ENCODE measurements at places on chromosomes 3 and 15.

DNA sequence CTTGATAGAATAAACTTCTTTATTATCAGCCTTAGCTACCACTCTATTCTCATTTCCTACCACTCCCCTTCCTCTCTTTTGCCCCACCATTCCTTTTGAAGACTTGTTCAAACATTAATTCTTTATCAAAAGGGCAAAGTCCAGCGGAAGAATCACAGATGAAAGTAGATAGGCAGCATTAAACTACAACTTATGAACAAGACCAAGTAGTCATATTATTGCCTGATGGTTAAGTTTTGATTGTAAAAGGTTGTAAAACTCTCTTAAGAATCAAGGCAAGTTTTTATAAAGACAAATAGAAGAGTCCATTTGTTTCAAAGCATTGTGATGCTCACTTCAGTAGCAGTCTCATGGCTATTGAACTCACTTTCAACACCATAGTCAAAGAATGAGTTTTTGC is 22.4 kb upstream of the TGFBR2 start:
- no peak for DNase-seq

- no peak for DNase-seq
Measured at GRCh38 chr15:84824260-84825007, 7.3 kb downstream of the ALPK3 start.

DNA sequence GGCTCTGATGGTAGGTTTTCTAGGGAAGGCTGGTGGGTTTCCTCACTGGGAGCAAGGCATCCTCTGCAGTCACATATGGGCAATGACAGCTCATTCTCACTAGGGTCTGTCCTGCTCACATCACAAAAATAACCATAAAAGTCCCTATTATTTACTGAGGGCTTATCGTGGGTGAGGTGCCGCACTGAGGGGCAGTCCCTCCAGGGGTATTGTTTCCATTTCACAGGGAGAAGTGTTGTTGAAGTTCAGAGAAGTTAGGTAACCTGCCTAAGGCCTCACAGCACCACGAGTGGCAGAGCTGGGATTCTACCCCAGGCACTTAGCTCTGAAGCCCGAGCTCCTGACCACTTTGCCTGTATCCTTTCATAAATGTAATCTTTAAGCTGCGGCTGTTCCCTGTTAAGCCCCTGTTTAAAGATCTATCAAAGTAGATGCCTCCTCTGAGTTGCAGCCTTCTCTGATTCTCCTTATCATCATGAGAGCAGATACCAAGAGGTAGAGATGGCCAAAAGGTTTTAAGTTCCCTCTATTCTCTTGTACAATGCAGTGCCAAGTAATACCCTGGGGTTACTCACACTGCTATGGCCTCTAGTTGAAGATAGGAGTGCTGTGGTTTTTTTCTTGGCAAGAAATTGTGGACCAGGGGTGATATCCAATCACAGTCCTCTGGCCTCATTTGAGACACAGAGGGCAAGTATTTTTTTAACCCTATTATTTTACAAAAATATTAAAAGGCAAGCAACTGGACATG is 107.0 kb downstream of the RPLP1 start:
- no peak for DNase-seq

- no peak for DNase-seq
Measured at GRCh38 chr3:115633467-115633866, 10.2 kb downstream of the GAP43 start.

DNA sequence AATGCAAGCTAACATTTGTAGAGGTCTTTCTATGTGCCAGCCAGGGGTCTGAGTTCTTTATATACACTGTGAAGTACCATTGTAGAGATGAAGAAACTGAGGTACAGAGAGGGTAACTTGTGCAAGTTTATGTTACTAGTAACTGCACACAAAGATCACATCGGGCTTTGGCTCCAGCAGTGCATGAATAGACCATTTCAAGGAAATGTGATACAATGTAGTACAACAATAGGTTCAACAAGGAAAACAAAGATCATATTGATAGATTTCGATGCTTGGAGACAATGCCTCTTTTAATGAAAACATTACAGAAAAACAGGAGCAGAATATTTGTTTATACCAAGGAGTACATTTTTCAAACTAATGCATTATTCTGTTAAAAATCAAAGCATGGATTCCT is 115.3 kb downstream of the POLR2M start:
- DNase-seq = no peak

DNA sequence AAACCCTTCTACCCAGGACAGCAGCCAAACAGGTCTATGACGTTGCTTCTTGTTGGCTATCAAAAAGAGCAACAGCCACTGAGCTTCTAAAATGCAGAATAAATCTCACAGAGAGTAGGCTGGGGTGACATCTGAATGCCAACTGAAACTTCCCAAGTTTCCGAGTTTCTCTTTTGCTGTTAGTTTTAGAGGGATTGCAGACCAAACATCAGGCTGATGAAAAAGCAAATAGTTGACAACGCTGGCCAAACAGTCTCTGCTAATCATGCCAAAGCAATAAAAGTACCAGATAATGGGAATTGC is 670 bp upstream of the CBLB start:
- no peak for DNase-seq
